Neural crest cell (in vitro differentiated cells): ENCODE measurements at places on chromosomes 3 and 15.

- DNase-seq = no peak
Observed at GRCh38 chr15:77126529-77127326, 55.8 kb upstream of the TSPAN3 start.

DNA sequence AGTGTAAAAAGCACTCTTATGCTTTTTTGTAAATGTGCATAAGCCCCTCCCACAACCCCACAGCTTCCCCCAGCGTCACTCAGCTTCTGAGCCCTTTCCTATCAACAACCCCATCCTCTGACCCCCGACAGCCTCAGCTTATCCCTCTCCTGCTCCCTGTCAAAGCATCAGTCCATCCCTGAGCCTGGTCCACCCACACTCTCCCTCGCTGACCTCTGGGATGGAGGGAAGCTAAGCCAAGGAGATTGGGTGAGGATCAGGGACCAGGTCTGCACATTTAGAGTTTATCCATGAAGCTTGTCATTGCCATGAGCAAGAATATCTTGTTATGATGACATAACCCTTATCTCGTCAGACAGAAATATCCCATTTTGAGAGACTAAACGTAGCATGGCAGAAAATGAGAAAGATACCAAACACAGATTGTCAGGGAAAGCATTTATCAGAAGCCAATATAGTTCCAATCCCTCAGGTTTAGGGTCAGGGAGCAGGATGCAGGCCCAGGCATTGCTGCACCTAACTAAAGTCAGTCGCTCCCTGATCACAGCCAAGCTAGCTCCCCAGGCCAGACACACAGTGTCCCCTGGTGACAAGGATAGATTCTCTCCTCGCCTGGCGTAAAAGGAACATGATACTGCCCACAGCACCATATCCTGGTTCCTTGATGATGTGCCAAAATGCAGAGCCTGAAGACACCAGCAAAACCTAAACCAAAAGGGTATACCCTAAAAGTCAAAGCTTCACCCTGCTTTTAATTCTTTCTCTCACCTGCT is 66.9 kb downstream of the DCLK3 start:
- no peak for DNase-seq

- DNase-seq = peak; percentile 60
Observed at GRCh38 chr3:2156244-2156847, 57.7 kb downstream of the CNTN4 start.

DNA sequence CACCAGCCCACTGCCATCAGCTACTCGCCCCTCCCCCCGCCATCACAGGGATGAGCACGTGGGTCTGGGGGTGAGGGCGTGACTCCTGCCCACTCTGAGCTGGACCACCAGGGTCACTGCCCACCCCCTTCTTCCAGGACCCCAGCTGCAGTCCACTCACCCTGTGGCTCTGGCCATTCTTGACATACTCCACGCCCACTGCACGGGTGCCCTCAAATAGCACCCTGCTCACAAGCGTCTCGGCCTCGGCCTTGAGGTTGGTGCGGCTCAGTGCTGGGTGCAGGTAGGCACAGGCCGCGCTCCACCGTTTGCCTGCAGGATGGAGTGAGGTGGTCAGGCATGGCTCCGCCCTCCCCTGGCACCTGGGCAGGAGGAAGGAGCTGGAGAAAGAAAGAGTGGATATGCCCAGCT is 23.9 kb downstream of the CHDH start:
- no peak for DNase-seq

DNA sequence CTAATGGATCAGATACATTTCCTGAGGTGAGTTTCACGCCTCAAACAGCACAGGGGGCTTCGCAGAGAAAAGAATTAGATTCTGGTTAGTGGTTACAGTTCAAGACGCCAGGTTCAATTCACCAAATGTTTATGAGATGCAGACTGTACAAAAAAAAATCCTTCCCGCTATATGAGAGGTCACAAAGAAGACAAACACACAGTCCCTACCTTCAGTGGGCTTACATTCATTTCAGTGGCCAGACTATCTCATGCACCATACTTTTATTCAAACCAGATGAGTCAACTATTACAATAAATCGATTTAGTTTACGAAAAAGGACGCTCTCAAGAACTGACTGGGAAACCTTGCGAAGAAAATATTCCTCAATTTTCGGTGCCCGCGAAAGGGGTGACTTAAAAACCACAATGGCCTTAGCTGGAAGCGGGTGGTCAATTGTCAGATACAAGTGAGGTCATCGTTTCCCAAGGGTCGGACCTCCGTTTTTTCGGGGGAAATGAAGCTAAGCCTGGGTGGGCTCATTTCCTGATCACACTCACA is 695 bp downstream of the METTL6 start:
- DNase-seq = no peak

DNA sequence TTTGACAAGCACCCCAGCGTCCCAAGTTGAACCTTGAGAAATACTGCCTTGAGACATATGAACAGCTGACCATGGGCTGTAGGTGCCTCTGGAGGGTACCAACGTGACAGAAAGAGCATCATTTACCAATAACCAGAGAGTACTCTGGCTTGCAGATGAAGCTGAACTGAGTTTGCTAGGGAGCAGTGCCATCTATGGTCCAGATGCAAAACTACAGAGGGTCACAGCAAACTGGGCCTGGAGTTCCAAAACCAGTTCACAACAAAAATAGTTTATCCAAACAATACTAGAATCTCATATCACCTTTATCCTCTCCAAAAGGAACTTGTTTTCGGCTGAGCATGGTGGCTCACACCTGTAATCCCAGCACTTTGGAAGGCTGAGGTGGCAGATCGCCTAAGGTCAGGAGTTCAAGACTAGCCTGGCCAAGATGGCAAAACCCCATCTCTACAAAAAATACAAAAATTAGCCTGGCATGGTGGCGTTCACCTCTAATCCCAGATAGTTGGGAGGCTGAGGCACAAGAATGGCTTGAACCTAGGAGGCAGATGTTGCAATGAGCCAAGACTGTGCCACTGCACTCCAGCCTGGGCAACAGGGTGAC is 69.3 kb downstream of the CHAC1 start:
- DNase-seq = peak; percentile 41

DNA sequence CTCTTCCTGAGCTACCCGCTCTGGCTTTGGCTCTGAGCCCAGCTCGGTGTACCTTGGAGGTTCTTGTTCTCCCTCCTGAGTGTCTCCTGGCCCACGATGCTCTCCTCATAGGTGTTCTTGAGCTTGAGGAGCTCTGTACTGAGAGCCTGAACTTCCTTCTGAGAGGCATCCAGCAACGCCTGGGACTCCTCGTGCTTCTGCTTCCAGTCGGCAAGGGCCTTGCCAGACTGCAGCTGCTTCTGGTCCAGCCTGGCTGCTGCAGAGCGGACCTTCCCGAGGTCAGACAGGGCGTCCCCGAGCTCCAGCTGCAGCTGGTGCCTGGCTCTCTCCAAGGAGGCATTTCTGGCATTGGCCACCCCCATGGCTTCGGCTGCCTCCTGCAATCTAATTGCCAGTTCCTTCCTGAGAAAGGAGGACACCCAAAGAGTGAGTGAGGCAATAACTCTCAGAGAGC is 99.8 kb downstream of the MYH15 start:
- no peak for DNase-seq

- no peak for DNase-seq
Observed at GRCh38 chr3:194278186-194278845, 72.8 kb downstream of the CPN2 start.

DNA sequence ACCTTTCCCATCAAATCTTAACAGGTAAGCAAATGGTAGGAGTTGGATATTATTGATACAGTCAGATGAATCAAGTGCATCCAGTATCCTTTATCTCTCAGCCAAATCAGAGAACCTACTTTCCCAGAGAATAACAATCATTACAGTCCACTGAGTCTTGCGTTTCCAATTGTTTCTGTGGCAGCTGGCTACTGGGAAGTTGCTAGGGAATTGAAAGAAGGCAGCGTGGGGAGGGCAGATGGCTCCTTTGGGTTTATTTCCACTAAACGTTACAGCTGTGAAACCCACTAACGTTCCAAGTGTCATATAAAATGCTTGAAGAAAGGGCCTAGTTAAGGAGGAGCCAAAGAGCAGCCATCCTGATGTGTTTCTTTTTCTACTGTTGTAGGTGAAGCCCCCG is 78.4 kb downstream of the WDR72 start:
- no peak for DNase-seq

DNA sequence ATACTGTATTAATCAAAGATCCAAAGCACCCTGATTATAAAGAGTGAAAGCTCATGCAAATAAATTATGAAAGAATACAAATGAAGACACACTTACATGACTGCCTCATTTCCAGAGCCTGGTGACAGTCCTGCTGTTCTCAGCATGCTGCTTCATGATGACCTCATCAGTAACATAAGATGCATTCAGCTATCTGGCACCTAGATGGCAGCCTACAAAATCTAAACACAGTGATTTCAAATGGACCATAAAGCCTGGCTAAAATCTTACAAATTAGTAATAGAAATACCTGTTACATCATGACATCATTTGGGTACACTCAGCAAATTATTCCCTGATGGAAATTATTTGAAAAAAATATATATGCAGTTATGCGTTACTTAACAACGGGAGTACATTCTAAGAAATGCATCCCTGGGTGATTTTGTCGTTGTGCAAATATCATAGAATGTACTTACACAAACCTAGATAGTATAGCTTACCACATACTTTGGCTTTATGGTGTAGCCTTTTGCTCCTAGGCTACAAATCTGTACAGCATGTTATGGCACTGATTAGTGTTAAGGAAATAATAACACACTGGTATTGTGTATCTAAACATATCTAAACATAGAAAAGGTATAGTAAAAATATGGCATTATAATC is 207.2 kb downstream of the EPHA3 start:
- DNase-seq = no peak

DNA sequence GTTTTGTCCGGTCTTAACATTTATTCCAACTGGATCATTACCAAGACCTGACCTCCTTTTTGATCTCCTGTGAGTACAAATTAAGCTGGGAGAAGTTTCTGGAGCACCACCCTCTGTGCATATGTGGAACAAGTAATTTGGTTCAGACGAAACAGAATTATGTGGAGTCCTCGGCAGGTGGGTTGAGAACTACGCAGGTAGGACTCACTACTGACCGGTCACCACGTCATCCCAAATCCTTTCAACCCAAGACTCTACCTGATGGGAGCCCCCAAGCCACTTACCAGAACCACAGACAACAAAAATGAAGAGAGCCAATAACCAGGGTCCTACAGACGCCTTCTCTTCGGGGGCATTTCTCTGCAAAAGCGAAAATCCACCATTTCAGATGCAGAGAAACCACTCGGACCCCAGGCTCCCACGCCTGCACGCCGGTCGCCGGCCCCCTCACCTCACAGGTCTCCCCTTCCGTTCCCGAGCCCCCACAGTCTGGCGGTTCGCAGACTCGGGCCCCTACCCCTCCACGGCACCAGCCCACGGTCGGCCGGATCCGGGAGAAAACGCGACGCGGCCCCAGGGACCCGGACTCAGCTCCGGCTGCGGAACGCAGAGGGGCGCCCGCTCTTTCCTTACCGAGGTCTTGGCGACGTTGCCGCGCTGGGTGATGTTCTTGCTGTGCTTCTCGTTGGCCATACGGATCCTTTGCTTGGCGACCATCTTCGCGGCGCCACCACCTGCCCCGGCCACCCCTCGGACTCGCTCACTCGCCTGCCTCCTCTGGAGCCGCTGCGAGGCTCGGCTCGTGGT is 674 bp downstream of the SERP1 start:
- DNase-seq = no peak

GRCh38 chr3:22377421-22377820 is 626.4 kb upstream of the ZNF385D start:
- no peak for DNase-seq

GRCh38 chr15:37054336-37054735 is 46.0 kb downstream of the MEIS2 start:
- DNase-seq = no peak

GRCh38 chr3:157088601-157089454 is 71.1 kb downstream of the CCNL1 start:
- peak; percentile 95 for DNase-seq

DNA sequence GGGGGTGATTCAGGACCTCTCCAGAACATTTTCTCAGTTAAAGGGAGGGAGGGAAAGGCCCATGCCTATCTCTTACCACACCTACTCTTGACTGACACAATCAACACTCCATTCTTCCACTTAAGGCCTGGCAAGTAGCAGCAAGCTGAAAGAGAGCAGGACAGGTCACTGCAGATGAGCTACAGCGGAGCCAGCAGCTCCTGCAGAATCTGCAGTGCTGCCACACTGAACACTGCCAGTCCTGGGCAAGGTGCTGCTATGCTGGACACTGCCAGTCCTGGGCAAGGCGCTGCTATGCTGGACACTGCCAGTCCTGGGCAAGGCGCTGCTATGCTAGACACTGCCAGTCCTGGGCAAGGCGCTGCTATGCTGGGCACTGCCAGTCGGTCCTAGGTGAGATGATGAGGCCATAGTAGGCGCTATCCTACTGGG is 143.7 kb downstream of the MYLK start:
- DNase-seq = no peak

DNA sequence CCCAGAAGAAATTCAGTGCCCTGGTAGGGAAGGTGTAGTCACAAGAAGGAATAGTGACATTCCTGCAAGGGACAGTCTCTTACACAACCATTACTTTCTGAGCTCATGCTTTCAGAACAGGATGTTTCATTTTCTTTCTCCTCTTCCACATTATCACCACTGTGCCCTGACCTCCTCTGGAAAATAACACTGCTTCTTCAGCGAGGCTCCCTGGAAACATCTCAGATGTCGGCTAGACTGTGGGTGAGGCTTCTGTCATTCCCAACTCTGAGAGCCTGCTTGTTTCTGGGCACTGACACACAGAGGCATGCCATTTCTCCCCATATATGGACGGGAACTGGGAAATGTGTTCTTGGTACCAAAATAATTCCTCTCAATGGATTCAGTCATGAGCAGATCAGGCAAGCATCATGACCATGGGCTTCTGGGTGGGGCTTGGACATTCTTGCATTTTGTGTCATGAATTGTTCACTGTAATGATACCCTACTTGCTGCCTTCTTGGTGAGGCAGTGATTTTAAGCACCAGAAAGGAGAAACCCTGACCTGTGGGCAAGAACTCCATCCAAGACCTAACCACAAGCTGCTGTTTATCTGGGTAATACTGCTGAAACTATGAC is 14.3 kb upstream of the TNFAIP8L3 start:
- no peak for DNase-seq

- DNase-seq = no peak
Observed at GRCh38 chr3:135260025-135260424, 465.0 kb downstream of the EPHB1 start.

DNA sequence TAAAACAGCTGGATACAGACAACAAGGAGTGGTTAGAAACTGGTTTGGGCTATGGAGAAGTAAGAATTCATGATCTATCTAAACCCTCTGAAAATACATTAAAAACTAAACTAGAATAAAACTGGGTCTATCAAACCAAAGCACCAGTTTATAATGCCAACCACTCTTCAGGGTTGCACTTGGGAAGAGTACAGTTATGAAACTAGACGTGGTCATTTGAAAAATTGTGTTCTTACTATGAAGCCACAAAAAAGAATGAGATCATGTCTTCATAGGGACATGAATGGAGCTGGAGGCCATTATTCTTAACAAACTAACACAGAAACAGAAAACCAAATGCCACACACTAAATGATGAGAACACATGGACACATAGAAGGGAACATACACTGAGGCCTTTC is 103.8 kb downstream of the GAP43 start:
- DNase-seq = no peak
